ENCODE measurements at places on chromosomes 12 and 14.

GRCh38 chr14:90641615-90642243 lies 174.5 kb downstream of the TTC7B start:
- DNase-seq = peak; percentile 79

GRCh38 chr14:22159099-22159498 lies 429.9 kb downstream of the DAD1 start:
- DNase-seq = no peak

DNA sequence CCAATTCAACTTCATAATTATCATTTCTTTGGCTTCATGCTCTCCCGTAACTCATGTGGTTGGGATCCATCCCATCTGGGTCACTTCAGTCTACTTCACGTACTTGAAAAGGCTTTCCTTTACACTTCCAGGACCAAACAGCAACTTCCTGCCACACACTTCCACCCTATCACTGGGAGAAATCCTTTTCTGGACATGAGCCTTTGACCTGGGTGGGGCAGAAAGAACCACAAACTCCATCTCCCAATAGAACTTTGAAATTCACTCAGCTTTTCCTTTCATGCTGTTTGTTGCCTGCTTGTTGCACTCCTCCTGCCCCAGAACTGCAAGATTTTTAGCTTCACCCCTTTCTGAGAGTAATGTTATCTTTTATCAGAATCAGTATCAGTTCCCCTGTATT lies 18.4 kb upstream of the GALNT16 start:
- no peak for DNase-seq

DNA sequence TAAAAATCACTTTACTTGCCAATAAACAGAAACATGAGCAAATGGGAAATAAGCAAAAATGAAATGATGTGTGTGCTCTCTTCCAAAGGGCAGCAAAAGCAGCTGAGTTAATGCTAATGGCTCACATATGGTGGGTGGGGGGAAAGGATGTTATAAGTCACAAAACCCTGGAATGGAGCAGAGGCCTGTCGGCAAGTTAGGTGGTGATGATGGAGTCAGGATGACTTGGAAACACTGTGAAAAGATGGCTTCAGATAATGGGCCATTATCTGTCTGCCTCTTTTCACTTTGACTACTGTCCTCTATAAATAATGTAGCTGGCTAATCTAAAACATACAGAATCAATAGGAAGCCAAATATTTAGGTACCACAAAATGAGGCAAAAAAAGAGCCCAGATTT lies 228.7 kb downstream of the APAF1 start:
- no peak for DNase-seq

DNA sequence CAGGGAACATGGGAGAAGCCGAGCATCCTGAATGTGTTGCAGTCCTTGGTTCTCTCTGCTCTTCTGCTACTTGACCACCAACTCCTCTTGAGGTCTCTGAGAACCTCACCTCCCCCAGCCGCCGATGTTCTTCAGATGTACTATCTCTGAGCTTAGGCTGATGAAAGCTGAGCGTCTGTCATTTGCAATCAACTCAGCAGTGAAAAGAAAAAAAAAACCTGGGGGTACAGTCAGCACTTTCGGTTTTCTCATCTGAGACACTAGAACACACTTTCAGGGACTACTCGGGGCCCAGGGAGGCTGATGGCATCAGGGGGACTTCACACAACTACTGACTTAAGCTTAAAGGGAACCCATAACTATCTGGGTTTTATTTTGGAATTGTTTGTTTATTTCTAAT lies 9.6 kb upstream of the FLVCR2 start:
- DNase-seq = no peak

DNA sequence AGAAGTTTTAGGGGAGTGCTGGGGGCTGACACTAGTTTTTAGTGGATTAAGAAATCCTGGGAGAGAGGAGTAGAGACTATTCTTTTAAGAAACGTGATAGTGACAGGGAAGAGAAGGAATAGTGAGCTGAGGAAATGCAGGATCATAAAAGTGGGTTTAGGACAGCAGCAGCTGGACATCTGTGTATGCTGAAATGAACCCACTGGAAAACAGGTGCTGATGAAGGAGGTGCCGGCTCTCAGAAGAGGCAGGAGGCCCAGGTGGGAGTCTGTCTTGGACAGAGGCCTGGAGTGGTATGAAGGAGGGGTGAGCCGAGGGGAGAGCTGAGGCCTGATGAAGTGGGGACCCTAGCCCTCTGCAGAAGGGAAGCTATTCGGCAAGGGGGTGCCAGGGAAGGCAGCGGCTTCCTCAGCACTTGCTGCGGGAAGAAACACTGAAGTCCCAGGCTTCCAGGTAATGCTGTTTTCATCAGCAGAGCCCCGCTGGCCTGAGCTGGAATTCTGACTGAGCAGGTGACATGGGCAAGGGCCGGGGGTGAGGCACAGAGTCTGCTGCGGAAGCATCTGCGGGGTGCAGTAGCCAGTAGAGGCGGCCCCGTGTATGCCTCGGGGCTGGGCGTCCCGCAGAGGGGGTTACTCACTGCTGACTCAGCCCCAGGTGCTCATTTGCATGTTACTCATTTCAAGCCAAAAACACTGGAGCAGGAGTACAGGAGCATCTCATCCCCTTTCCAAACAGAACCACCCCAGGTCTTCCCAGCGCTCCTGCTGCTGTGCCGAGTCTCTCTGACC lies 89.7 kb downstream of the TMCC3 start:
- peak; percentile 29 for DNase-seq

DNA sequence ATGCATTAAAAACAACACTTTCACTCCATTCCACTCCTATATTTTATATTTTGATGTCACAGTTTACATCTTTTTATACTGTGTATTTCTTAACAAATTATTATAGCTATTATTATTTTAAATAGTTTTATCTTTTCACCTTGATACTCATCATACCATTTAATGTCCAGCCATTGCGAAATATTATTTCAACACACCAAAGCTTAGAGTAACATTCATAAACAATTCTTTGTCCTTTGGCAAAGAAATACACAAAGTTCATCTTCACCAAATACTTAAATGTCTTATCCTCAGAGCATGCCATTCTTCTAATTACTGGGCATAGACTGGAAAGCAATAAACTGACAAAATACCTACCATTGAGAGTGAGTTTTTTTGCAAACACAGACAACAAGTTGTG lies 1963.4 kb upstream of the FLRT2 start:
- DNase-seq = no peak

GRCh38 chr12:3135522-3136461 lies 58.6 kb downstream of the TSPAN9 start:
- DNase-seq = no peak

DNA sequence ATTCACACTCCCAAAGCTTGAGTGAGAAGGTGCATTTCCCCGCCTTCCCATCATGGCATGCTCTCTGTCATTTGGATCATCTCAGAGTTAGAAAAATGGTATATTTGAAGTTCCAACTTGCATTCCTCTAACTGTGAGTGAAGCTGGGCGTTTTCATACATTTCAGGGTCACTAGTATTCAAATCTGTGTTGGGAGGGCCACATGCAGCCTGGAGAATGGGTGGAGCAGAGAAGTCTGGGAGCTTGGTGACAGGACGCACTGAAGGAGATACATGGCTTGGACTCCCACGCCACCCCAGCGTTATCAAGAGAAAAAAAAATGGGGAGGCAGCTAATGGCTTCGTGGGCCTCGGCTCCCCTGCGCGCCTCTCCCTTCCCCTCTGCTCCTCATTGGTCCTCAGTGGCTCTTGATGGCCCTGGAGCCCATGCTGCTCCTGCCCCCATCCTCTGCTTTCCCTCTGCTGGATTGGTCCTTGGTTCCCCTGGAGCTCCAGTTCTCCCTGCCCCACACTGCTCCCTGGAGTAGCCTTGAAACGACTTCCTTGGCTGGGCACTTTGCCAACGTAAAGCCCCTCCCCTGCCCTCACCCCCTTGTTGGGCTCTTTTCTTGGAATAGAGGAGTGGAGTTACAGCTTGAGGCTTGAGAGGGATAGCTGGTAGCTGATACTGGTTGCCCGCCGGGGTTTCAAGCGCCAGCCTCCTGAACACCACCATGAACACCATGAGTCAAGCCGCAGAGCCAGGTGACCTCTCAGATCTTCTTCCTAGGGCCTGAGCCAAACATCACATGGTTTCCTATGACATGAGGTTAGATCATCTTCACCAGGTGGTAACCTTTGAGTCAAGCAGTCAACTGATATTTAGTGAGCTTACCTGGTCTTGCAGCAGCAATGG lies 139.6 kb downstream of the PRKCH start:
- no peak for DNase-seq

DNA sequence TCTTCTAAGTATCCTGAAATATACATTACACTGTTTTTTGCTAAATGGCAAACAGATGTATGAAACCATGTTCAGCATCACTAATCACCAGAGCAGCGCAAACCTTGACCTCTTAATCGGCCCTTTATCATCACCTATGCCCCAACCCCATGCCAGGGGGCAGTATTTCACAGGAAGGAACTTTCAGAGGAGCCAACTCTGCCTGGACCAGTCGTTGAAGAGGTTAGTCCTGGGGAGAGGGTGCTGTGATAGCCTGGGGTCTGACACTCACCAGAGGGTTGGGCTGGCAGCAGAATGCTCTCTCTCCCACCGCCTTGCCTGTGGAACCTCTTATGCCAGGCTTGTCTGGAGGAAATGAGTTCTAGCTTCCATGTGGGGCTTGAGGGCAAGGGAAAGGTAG lies 411.7 kb downstream of the TMEM117 start:
- no peak for DNase-seq

GRCh38 chr14:24254630-24255392 lies 8.2 kb downstream of the TGM1 start:
- DNase-seq = no peak

DNA sequence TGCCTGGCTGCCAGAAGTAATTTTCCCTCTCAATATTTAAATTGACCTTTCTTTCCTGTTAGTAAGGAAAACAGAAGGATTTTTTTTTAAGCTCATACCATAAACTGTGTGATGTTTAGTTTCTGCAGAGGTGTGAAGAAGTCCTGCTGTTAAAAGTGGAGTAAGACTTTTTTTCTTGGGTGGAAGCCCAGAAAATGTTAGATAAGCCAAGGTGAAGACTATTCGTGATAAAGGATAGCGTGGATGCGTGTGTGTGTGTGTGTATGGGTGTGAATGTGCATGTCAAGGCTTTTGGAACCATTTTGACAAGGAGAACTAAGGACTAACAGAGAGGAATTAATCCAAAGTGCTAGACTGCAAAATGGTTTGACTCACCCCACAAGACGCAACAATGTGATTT lies 152.9 kb upstream of the SEL1L start:
- no peak for DNase-seq

- no peak for DNase-seq
Observed at GRCh38 chr14:72700338-72701236, 193.3 kb downstream of the DPF3 start.

DNA sequence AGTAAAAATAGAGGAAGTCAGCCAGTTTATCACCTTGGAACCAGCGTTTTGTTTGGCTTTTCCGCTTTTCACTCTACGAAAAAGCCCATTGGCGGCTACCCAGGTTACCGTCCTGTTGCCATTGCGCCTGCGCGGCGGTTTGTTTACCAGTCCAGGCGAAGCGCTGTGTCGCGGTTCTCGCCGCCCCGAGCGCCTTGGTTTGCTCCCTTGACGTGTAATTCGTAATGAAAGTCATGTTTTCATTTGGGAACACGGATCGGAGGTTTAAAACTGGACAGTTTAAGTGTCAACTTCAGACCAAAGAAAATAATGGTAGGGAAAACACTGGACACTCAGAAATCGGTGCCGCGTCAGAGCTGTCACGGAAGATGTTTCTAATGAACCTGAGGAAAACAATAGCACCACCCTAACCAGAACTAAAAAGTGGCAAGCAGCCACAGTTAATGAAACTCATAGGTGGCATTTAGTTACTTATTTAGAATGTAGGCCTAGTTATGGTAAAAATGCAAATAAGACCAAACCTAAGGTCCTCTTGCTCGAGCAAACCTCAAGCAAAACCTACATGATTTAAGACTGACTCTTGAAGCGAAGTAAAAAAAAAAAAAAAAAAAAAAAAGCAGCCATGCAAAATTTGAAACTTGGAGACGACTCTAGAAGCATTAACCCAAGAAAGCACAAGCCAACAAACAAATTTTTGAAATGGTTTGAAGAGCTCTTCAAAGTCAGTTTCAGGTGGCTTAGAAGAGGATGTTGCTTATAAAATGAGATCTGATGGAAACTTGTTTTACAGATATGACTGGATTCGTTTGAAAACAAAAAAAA lies 790 bp upstream of the GPR19 start:
- DNase-seq = no peak

DNA sequence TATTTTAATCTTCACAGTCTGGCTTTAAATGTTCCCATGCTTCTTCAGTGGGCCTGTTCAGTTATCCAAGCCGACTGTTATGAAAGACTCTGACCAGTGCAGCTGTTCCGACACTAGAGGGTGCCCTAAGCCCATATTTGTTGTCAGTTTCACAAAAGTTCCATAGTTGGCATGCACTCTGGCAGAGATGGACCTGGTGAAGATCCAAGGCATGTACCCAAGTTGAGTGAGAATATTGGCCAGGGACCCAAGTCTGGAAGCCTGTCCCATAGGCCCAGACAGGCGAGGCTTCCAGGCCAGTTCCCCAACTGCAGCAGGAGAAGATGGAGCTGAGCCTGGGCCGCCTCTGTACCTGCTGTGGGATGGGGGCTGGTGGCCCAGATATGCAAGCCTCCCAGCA lies 27.4 kb upstream of the GUCY2C start:
- DNase-seq = no peak

- DNase-seq = no peak
Observed at GRCh38 chr12:113220593-113221180, 577 bp upstream of the TPCN1 start.

DNA sequence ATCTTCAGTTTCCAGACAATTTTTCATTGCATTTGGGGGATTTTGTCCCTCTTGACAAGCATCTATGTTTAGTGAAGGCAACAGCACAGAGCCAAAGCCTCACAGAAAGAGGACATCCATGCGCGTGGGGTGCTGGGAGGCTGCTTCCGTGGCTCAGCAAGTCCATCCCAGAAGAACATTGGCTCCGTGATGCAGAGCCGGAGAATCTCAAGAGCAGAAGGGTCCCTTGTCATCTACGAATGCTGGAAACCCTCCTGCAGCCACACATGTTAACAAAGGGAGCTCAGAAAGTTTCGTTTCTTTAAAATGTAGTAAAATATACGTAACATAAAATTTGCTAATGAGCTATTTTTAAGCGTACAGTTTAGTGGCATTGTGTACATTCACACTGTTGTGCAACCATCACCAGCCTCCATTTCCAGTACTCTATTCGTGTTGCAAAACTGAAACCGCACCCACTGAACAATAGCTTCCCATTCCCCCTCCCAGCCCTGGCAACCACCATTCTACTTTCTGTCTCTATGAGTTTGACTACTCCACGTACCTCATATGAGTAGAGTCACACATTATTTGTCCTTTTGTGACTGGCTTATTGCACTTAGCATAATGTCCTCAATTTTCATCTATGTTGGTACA lies 185.9 kb downstream of the TTC7B start:
- no peak for DNase-seq

- DNase-seq = no peak
Observed at GRCh38 chr12:53299101-53299453, 418 bp upstream of the MYG1 start.

- DNase-seq = no peak
Observed at GRCh38 chr12:48997719-48998496, 1.3 kb downstream of the DDN start.

DNA sequence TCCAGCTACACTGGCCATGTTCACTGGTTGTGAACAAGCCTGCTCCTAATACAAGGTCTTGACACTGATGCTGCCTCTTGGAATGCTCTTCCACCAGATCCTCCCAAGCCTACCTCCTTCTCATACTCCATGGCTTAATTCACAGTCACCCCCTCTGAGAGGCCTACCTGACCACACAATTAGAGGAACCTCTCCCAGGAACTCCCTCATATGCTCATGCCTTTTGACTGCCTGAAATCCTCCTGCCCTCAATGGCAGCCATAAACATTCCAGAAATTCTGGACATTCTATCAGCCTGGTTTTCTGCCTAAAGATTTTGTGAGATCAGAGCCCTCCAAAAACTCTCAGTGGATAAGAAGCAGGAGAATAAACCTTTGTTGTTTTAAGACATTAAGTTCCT lies 340.2 kb downstream of the C12orf75 start:
- DNase-seq = no peak

Data from retinal pigment epithelial cell (primary cell).